Muscle of leg (tissue), 16 donors: ENCODE measurements at places on chromosomes 3 and 15. TPM values are rescaled to one million over a fixed set of nuclear protein-coding genes. Genes with fewer than 3 reads are reported as not detected.
A peak's percentile ranks its signal among the peaks of the same experiment; 100 is the strongest.

GRCh38 chr3:190155752-190156151, 35.1 kb upstream of the P3H2 start:
- peak; percentile 23 for DNase-seq

DNA sequence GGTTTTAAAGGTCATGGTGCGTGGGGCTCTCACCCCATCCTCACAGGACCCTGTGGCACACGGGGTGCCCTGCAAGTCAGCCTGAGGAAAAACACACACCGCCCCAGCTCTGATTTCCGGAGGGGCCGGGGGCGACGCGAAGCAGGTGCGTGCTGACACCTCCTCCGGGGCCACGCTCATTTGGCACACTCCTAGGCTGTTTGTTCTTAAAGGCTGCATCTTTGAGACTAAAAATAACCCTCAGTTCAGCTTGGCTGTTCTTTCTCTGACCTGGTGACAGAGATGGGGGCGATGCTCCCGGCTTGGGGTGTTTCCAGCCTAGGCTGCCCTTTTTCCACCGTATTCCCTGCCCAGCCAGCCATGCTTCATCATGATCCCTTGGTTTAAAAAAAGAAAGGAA, 141.5 kb upstream of the TPM1 start:
- DNase-seq = no peak

- no peak for DNase-seq
Measured at GRCh38 chr3:154568064-154568463, 138.1 kb upstream of the GPR149 start.

DNA sequence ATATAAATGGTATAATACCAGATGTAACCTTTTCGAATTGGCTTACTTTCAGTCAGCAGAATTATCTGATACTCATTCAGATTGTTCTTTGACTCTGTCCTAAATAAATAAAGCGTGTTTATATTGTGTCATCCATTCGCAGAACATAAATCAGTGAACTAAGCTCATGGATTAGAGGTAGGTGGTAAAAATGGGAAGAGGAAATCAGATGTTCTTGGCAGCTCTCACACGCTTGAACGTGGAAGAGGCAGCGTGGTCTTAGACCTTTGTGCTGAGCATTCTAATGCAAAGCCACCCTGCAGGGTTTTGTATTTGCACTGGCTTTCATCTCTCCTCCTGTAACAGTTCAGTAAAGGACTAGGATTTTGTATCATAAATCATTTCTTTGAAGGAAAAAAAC, 441.4 kb downstream of the GABRG3 start:
- DNase-seq = no peak

DNA sequence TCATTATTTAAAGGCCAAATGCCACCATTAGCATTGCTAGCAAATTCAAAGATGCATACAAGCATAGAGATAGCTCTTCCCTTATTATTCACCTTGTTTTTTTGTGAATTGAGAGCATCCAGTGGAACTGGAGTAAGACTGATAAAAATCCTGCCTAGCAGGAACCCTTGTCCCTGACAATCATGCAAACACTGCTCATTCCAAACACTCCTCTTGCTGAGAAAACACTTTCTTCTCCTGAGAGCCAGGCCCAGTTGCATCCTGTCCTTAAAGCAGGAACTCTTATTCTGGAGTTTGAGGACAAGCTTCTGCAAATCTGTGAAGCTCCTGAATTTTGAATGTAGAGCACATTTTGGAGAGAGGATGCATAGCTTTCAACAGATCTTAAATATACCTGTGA, 49.3 kb upstream of the KCNMB2 start:
- DNase-seq = no peak

DNA sequence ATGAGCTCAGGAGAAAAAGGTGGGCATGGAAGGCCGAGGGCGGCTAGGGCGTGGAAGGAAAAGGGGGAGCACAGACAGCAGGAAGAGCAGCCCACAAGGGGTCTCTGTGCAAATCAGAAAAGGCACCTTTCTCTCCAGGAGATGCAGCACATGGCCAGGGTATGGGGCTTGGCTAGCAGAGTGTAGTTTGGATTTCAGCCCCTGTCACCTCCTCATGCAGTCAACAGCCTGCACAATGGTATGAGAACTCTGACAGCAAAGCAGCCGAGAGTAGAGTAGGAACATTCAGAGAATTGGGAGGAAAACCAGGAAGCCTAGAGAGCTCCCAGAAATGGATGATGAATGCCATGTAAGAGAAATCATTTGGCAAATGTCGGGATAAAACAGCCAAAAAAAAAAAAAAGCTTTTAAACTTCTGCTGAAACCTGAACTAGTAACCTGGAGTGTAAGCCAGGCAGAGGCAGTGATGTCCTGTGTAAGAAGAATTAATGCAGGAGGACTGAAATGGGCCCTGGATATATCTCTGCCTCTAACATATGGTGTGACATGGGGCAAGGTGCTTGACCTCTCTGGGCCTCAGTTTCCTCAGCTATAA, 25.7 kb downstream of the FSTL1 start:
- peak; percentile 74 for DNase-seq

DNA sequence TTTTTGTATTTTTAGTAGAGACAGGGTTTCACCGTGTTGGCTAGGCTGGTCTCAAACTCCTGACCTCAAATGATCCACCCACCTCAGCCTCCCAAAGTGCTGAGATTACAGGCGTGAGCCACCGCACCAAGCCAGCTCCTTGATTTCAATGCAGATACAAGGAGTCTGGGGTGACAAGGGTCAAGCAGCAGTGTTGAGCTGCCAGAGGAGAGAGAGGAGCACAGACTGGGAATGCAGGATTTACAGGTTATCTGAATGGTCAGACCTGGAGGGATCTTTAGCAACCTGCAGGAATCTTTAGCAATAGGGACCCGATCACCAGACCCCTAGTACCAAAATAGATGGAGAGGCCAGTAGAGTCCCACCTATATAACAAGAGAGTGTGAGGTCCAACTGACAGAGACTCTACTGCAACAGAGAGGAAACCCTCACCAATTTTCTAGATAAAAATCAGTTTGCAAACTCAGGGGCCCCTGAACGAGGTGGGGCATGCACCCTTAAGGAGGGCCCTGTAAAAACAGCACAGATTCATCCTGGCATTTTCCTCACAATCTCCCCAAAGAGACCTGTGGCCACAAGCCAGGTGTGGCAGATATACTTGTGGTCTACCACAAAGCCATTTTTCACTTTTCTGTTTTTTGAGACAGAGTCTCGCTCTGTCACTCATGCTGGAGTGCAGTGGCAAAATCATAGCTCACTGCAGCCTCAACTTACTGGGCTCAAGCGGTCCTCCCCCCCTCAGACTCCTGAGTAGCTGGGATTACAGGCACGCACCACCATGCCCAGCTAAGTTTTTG, 10.7 kb upstream of the SHISA5 start:
- DNase-seq = no peak

- DNase-seq = no peak
Measured at GRCh38 chr3:126704494-126705214, 614 bp downstream of the CHCHD6 start.

- peak; percentile 77 for DNase-seq
Measured at GRCh38 chr3:113249111-113249510, 37.8 kb downstream of the BOC start.

- no peak for DNase-seq
Measured at GRCh38 chr15:58346361-58346760, 85.4 kb upstream of the LIPC start.

DNA sequence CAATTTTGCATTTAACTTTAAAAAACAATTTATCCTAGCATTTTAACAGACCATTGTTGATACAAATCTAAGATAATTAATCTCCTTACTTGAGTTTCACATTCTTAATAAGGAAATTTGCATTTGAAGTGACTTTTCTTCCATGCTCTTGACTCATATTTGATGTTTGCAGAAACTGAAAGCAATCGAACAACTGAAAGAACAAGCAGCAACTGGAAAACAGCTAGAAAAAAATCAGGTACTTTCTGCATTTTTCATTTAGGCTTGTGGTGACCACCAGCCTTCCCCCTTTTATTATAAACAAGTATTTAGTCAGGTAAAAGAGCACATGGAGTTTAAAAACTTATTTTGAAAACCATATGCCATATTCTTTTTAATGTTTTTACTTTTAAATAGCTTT, 20.1 kb upstream of the SELENOT start:
- DNase-seq = no peak

GRCh38 chr3:26657348-26657976, 34.9 kb downstream of the LRRC3B start:
- no peak for DNase-seq

- DNase-seq = no peak
Measured at GRCh38 chr15:83174891-83175290, 32.7 kb downstream of the HDGFL3 start.

- DNase-seq = no peak
Measured at GRCh38 chr3:126533506-126533905, 9.6 kb downstream of the CHST13 start.

DNA sequence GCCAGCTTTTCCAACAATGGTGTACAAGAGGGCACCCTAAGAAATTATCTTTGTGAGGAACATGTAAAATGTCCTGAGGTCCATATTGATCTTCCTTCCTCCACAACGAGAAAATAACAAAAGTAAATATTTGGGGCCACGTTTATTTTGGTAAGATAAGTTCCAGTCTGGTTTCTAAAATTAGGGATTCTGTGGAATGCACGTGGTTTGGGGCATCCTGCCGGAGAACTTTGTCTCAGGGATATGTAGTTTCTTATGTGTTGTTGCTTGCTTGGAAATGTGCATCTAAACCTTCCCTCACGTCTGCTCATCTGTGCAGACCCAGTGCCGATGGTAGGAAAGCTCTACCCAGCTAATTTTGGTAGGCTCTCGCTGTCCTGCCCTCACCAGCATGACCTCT, 62.8 kb downstream of the CTDSPL start:
- no peak for DNase-seq

- no peak for DNase-seq
Measured at GRCh38 chr3:189103208-189103607, 68.6 kb upstream of the TPRG1 start.

DNA sequence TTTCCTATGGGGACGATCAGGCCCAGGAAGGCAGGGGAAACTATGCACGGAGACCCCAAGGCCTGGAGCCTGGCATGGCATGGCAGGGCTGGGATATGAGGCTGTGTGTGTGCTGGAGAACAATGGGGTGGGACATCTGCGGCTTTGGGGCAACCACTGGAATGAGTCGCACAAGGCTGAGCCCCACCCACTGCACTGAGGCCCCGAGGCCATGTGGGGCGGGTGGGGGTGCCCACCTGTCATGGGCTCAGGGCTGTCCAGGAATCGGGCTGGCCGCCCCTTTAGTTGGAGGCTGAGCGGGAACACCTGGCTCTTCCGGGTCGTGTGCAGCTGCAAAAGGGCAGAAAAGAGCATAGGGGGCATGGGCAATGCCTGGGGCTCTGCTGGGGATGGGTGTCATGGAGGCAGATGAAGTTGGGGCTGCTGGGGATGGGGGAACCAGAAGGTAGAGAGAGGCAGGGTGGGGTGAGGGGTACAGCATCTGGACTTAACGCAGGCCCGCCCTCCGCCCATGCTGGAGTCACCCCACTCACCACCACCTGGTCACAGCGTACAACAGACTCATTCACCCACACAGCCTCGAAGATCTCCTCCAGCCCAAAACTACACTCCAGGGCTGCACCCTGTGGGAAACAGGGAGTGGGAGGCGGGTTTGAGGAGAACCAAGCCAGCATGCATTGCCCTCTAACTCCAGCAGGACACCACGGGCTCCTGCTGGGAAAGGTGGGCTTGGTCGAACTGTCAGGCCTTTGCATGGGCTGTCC, 31.1 kb downstream of the PLXND1 start:
- no peak for DNase-seq

GRCh38 chr15:74889390-74889882, 406 bp upstream of the MPI start:
- peak; percentile 76 for DNase-seq

DNA sequence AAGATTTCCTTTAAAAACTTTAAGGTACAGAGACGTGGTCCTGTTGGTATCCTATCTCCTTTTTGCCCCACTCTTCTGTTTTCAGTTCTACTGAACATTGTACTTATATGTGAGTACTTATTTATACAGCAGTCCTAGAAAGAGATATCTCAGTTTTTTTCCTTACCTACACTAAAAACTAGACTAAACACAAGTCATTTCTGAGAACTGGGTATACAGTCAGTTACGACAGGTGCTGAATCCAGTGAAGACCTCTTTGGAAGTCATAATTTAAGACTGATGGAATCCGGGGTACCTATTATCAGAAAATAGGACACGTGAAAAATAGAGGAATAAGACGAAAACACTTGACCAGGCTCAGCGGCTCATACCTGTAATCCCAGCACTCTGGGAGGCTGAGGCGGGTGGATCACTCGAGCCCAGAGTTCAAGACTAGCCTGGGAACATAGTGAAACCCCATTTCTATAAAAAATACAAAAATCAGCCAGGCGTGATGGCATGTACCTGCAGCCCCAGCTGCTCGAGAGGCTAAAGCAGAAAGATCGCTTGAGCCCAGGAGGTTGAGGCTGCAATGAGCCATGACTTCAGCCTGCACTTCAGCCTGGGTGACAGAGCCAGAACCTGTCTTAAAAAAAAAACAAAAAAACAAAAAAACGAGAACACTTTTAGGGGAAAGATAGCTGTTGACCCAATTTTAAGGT, 76.3 kb downstream of the KLHL25 start:
- no peak for DNase-seq

- no peak for DNase-seq
Measured at GRCh38 chr3:41155834-41156233, 43.5 kb upstream of the CTNNB1 start.

GRCh38 chr3:12663401-12663935, 449 bp downstream of the RAF1 start:
- peak; percentile 62 for DNase-seq

DNA sequence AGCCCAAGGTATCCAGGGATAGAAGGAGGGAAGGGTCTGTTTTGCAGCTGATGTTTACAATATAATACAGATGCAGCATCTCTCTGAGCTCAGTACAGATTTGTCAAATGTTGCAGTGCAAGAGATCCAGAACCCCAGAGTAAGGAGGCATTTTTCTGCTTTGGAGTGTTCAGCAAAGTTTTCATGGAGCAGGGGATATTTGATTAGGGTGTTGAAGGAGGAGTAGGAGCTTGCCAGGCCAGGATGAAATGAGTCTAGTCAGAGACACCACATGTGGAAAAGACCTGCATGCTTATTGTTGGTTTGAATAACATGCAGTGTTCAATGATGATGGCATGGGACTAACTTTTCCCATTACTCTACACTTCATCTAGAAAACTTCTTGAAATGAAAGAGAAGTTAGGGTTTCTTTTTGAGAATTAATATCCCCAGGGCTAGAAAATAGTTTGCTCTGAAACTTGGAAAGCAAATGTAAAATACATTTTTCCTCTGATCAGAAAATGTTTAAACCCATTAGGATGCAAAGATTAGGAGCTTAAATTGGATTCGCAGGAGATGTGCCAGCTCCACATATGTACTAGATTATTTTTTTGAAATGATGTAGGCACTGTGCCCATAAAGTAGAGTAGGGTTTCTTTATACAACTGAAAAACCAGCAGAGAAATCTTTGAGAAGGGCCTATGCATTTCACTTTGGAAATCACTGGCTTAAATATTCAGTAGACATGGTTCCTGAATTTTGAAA, 243.8 kb downstream of the CACNA2D3 start:
- DNase-seq = peak; percentile 31

- peak; percentile 99 for DNase-seq
Measured at GRCh38 chr15:42457445-42458442, 33.2 kb downstream of the ZNF106 start.

Gene GOLGA8H
- 0.49 TPM for total RNA-seq

Gene KNG1
- 0.13 TPM for total RNA-seq

Gene PLS1
- total RNA-seq = 0.27 TPM

Gene RPP14
- 18.6 TPM for total RNA-seq

Gene APH1B
- 10.4 TPM for total RNA-seq
